EH (cell line): ENCODE measurements at places on chromosomes 16 and 17.
A peak's percentile ranks its signal among the peaks of the same experiment; 100 is the strongest.

- DNase-seq, result no peak
Measured at GRCh38 chr17:58387834-58388233, 29.5 kb downstream of the RNF43 start.

DNA sequence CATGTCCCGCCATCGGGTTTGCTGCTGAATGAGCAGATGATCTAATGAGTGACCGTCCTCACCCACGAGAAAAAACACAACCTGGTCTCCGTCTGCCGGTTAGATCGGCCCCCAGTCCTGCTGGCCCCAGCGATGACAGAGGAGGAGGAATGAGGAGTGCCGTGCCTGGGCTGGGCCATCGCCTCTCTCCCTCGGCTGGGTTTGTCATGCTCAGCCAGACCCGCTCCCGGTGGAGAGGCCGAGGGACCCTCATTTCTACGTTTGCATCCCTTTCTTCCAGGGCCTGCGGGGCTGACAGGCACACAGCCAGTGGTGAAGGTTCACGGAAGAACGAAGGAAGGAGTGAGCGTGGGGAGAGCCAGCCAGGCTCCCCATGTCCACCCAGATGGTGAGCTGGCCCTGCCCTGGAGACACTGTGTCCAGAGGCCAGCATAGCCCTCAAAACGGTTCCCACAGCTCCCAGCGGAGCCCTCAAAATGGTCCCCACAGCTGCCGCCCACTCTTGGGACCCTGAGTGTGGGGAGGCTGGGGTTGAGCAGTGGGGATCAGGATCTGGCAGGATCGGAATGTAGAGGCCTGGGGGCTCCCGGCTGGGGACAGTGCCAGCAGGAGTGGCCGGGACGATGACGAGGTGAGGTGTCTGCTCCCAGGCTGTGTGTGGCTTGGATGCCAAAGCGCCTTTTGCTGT, 23.9 kb downstream of the CBFA2T3 start:
- no peak for DNase-seq

DNA sequence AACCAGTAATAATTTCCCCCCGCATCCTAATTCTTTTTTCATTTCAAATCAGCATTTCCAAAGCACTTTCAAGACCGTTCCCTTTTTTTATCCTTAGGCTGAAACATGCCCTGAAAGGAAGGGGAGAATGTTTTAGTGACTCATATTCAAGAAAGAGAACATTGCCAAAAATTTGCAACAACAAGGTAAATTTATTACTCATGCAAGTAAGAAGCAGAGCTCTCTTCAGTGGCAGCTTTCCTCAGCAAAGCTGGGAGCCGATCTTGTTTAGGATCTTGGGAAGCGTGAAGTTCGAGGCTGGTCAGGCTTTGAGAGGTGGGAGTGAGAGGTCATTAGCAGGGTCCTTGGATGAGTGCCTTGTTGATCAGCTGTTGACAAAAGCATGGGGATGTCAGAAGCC, 129.5 kb downstream of the PRKCA start:
- DNase-seq, result peak; percentile 87

- no peak for DNase-seq
Measured at GRCh38 chr17:61947367-61948078, 19.7 kb upstream of the INTS2 start.

- DNase-seq, result no peak
Measured at GRCh38 chr16:22400900-22401299, 26.5 kb upstream of the CDR2 start.

GRCh38 chr16:21568502-21569189, 30.7 kb upstream of the METTL9 start:
- DNase-seq, result peak; percentile 37

DNA sequence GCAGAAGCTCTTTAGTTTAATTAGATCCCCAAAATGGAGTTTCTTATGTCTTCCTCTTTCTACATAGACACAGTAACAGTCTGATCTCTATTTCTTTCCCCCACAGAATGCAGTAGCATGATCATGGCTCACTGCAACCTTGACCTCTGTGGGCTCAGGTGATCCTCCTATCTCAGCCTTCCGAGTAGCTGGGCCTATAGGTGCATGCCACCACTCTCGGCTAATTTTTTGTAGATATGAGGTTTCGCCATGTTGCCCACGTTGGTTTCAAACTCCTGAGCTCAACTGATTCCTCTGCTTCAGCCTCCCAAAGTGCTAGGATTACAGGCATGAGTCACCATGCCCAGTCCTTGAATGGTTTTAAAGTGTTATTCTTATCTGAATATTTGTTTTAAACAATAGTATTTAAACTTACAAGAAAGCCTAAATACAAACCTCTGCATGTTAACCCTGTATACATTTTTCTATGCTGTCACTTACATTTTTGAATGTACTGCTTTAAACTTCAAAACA, 120.6 kb downstream of the GOSR1 start:
- DNase-seq, result peak; percentile 26

- DNase-seq, result no peak
Measured at GRCh38 chr16:85052536-85052935, 24.9 kb downstream of the KIAA0513 start.

- no peak for DNase-seq
Measured at GRCh38 chr16:27379919-27380318, 22.1 kb upstream of the IL21R start.

DNA sequence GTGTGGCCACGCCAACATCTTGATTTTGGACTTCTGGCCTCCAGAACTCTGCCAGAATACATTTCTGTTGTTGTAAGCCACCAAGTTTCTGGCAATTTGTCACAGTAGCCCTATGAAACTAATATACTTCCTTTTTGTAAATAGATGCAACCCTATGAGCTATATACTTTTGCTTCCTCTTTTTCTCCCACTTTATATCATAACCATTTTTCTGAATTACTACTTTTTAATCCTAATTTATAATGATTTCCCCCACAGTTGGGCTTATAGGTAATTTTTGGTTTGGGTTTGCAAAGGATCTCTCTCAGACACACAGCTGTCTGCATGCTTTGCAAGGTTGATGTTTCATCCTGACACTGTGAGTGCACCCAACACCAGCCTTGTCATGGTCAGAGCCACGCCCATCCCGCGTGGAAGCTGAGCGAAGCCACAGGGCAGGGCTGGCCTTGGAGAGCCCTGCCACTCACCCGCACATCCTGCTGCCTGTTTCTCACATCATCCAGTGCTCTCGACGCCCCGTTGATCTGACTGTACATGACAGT, 5.8 kb downstream of the TRIM25 start:
- DNase-seq, result peak; percentile 7

DNA sequence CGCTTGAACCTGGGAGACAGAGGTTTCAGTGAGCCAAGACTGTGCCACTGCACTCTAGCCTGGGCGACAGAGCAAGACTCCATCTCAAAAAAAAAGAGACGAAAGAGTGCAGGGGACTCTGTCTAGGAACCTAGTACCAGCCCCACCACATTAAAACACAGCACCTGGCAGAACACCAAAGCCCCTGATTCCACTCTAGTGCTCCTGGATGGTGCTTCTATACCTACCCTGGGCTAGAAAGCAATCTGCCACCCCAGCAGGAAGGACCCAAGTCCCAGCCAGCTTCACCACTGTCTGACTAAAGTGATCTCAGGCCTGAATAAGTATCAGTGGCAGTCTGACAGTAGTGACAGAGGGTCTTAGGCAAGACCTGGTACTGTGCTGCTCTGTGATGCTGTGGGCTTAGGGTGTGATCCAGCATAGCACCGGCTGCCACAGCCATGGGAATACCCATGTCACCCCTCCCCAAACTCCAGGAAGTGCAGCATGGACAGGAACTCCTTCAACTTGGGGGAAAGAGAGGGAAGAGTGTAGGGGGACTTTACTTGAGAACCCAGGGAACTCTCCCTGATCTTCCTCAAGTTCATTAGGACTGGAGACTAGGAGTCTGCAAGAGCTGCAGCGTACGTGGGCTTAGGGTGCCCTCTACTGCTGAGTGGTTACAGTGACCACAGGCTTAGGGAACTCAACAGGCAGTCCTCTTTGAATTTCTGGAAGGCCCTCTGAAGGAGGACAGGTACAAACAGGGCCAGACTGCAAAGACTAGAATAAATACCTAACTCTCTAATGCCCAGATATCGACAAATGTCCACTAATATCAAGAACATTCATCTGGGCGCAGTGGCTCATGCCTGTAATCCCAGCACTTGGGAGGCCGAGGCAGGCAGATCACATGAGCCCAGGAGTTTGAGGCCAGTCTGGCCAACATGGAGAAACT, 30.0 kb upstream of the RNF43 start:
- peak; percentile 82 for DNase-seq

- DNase-seq, result no peak
Measured at GRCh38 chr17:64155129-64155528, 25.2 kb upstream of the ERN1 start.

- peak; percentile 30 for DNase-seq
Measured at GRCh38 chr16:86571530-86571915, 4.9 kb downstream of the FOXC2 start.

DNA sequence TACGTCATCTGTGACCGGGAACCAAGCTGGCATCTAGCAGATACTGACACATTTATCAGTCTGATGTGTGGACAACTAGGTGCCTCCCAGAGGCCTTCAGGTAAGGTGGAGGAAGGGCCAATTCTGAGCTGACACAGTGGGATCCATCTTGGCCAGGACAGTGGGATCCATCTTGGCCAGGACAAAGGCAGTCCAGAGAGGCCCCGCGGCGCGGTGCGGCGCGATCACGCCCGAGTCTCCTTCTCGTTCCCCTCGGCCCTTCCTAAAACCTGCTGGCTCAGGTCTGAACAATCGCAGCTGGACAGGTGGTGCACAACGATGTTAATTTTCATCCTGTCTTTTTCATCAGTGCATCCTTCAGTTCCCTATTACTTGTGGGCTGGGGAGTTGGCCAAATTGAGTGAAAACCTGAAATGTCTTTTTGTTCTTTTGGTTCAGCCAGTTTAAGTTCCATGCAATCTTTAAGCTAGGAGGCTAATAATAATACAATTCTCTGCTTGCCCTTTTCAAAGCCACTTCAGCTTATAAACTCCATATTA, 486 bp upstream of the WSB1 start:
- no peak for DNase-seq

DNA sequence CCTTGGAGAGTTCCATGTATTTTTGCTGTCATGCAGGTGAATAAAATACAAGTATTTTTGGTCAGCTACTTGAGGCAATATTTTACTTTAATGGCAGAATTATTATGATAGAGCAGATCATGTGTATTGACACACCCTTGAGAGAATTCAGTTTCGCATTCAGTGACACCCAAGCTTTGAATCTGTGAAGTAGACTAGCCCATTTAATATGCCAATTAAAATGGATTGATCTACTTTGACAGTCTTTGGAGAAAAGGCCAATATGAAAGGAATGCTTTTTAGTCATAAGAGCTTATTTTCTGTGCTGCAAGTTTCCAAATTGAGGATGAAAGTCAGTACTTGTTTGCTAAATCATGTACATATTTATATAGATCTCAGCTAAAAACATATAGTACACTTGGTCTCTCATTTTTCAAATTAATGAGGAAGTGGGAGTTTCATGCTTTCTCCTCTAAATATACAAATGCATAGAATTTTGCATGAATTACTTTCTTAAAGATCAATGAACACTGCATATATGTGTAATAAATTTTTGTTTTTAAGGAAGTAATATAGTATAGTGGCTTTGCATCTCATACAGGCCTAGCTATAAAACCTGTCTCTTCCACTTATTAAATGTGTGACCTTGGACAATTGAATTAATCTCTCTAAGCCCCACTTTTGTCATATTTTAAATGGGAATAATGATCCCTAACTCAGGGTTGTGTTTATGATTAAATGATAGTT, 161.5 kb downstream of the PHKB start:
- DNase-seq, result no peak

DNA sequence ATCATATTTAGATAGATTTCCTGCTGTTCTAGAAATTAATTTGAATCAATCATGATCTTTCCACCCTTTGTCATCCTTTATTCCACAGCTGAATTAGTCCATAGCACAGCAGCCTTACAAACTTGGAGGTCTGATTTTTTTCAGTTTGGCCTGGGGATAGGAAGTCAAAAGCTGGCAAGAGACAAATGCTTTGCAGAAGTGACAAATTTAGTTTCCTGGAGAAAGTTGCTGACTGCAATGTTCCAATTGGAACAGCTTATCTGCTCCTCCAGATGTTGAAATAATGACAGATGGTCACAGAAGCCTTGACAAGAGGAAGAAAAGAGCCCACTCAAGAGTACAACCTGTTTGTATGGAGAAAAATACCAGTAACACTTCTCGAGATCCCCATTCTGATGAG, 1276.1 kb upstream of the CDH8 start:
- DNase-seq, result no peak

DNA sequence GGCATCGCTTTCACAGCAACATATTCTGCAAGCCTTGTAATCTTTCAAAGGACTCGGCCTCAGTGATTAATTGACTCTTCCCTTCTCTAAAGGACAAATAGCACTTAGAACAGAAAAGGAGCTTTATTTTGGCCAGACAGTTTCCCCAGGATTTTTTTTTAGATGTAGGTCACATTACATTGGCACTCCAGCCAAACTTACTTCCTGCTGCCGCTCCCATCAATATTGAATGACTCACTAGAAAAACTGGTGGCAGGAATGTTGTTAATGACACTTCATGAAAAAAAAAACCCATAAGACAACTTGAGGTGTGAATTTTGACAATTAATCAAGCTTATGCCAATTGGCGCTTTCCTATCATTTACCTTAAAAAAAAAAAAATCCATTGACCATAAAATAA, 432.6 kb downstream of the TOX3 start:
- no peak for DNase-seq

- peak; percentile 54 for DNase-seq
Measured at GRCh38 chr16:51153577-51154031, 2.5 kb upstream of the SALL1 start.

- peak; percentile 77 for DNase-seq
Measured at GRCh38 chr16:64416216-64417005, 705.5 kb downstream of the CDH11 start.
